Activated T-helper 1 cell treated with anti-CD3 and anti-CD28 coated beads, Interleukin-12 subunit alpha, Interleukin-12 subunit beta, Interleukin-2, Interleukin-4 antibody, amounts not matched to agents 30 ng/mL and 10 ng/mL and 1 ng/mL, durations not matched to agents 14 hours and 24 hours and 36 hours (primary cell): ENCODE measurements at places on chromosomes 3 and 15. TPM values are rescaled to one million over a fixed set of nuclear protein-coding genes. Genes with fewer than 3 reads are reported as not detected.

CCDC32 gene
- 28.4 and 36.9 TPM in 2 replicates for total RNA-seq

SLC24A5 gene
- total RNA-seq = not detected in 2 replicates

DNA sequence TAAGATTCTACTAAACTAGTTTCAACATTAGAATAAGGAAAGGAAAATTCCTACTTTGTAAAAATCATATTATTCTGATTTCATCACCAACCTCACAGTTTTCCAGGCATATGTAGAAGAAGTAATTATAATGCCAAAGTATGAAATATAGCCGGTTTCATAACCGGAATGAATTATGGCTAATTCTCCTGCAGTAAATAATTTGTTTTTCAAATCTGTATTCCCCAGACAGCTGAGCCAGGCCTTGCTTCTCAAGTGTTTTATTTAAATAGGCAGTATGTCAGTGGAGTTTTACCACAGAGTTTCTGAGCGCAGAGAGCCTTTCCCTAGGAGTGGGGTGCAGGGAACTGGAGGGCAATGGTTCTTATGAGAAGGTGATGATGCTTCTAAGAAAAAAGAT, 8.7 kb upstream of the CPA3 start:
- DNase-seq = no peak

DNA sequence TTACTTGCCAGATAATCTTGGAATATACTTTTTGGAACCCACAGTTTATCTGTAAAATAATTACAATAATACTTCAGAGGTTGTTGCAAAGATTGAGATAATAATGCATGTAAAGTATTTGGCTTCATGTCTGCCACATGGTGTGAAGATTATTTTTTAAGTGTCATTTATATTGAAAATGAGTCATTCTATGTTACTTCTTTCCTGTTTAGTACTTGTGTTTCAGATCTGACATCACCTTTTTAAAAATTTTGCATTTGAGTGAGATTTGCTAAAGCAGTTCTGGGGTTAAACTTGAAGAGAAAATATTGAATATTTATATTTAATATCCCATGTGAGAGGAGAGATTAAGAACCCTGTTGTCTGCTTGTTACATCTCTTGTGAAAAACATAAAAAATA, 31.2 kb downstream of the IQGAP1 start:
- DNase-seq = no peak

PLD1 gene
- 0.15 and 0.29 TPM in 2 replicates for total RNA-seq

GRCh38 chr3:58004973-58005372, 3.2 kb upstream of the FLNB start:
- DNase-seq = no peak

GRCh38 chr15:91698241-91698640, 155.3 kb upstream of the SLCO3A1 start:
- no peak for DNase-seq

GRCh38 chr3:168362156-168362555, 266.4 kb upstream of the GOLIM4 start:
- no peak for DNase-seq

DNA sequence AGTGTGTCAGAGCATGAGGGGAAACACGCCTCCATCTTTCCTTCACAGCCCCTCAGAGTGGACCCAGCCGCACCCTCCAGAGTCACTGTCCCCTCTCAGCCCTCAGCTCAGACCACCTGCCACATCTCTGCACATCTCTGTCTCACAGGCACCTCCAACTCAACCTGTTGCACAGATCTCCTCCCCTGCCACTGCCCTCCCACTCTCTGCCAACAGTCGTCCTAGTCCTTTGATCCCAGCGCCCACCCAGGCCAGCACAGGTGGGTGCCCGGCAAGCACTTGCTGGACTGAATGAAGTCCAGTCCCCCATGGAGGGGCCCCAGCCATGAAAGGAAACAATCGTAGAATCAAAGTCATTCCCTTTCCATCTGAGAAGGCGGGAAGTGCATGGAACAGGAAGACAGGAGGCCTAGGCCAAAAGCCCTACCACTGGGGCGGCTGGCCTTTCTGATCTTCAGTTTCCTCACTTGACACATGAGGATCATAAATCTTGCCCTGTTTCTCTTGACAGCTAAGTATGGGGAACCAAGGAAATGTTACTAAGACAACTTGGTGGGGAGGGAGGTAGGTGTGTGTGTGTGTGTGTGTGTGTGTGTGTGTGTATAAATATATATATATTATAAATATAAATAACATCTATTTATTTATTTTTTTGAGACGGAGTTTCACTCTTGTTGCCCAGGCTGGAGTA, 28.1 kb downstream of the HCN4 start:
- DNase-seq = no peak

SERPINI2 gene
- total RNA-seq = not detected in 2 replicates

ACKR2 gene
- total RNA-seq = 0.66 and 0.88 TPM in 2 replicates

DNA sequence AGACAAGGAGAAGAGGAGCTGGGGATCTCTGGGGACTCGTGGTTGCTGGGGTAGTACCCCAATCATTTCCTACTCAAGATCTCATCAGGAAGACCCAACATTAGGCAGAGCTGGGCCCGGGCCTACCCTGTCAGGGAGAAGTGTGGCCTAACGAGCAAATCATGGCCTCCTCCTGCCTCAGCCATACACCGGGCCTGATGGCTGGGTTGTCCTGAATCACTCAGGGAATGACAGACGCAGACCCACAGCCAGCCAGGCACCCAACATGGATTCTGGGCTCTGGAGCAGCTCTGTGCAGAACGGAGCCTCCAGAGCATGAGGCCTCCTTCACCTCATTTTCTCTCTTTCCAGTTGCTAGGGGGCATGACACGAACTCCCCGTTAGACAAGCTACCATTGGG, 19.7 kb downstream of the ITGA11 start:
- DNase-seq = no peak

DNA sequence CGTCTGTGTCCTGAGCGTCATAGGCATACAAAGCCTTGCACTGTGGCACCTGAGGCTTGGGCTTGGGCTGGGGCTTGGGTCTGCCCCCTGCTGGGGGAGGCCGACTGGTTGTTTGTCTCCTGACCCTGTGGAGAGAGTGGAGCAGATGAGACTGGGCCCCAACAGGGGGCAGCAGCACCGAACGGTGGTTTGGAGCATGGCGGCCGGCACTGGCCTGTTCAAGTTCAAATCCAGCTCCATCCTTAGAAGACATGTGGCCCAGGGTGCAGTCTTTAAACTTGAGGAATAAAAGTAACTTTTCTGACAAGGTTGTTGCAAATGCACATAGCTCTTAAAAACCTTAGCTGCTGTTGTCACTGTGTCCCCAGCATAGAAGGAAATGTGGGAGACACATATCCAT, 33.3 kb downstream of the CCNB2 start:
- peak; percentile 37 for DNase-seq

DNA sequence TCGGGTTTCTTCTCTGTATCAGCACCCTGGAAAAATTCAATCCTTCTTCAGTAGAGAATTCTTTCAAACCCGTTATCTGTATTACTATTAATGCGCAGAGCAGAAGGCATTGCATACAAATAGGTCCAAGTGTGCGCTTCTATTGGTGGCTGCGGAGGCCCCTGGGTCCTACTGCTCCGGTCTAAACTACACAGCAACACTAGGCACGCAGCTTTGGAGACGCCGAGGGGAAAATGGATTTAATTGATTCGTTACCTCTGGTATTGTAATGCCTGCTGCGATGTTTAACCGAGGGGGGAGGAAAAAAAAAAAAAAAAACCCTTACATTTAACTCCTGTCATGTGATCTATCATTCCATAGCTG, at the start of gene ROBO1:
ROBO1 (minus strand) TSS at position 94 of the 363 bp plus-strand sequence.
- DNase-seq = no peak

GRCh38 chr3:38980938-38981337, 70.8 kb downstream of the SCN11A start:
- DNase-seq = no peak

GRCh38 chr3:82262193-82262592, 500.7 kb upstream of the GBE1 start:
- DNase-seq = no peak

DNA sequence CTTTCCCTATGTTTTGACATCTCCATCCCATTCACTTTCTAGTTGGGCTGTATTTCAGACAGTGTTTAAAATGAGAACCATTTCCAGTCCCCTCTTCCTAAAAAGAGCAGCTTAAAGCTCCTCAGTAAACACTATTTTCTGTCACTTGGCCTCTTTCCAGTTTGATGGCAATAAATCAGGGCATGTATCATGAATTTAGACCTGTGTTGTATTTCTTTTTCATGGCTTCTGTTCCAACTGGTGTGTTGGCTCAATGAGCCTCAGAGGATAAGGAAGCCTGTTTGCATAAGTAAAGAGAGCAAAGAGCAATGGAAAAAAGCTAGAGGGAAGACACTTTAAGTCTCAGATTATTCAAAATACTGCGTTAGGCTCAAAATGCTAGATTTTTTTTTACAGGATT, 7.2 kb downstream of the CCDC80 start:
- no peak for DNase-seq

GRCh38 chr3:81485444-81485865, 276.0 kb downstream of the GBE1 start:
- no peak for DNase-seq

GRCh38 chr15:90201130-90201943, at the start of gene SEMA4B:
Gene SEMA4B, plus strand, starts transcription at chr15:90201330. Its CDS starts 249 bp downstream, at chr15:90201579.
- peak; percentile 75 for DNase-seq

- no peak for DNase-seq
Measured at GRCh38 chr3:59440285-59441028, 390.6 kb upstream of the CFAP20DC start.

DNA sequence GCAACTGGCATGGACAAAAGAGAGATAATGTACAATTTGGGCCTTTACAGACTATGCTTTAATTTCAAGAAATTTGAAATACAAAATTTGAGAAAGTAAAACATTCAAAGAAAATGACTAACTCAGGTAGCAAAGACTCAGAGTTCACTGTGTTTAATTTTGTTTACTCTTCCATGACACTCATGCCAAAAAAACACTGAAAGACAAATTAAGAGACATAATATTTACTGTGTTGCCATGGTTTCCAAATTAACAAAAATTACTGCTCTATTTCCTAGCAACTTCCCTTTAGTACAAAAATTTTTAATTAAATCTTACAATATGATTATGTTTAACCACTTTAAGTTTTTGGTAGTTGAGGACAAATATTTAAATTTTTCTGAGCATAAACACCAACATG, 29.6 kb downstream of the LRRFIP2 start:
- no peak for DNase-seq

DNA sequence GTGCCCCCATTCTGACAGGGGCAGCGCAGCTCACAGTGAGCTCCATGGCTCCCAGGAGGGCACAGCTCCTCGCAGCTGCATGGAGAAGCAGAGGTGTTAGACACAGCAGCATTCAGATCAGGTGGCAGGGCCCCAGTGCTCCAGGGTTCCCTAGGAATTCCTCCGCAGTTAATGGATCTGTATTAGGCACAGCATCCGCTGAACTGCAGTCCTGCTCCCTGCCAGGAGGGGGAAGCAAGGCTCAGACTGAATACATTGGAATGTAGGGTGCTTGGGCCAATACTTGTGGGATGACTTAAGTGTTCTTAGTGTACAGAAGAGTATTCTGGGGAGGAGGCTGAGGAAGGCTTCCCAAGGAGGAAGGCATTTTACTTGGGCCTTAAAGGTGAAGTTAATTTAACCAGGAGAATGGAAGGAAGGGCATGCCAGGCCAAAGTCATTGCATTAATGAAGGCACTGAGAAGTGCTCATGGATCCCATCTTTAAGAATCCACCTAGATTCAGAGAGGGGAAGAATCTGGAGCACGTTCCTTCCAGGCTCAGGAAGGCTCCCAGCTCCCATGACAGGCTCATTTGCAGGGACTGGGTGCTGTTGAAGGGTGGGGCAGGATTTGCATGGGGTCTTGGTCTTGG, 111.6 kb downstream of the RAB11A start:
- DNase-seq = peak; percentile 6

C3orf70 gene
- total RNA-seq = 0.10 TPM in 2 replicates

DNA sequence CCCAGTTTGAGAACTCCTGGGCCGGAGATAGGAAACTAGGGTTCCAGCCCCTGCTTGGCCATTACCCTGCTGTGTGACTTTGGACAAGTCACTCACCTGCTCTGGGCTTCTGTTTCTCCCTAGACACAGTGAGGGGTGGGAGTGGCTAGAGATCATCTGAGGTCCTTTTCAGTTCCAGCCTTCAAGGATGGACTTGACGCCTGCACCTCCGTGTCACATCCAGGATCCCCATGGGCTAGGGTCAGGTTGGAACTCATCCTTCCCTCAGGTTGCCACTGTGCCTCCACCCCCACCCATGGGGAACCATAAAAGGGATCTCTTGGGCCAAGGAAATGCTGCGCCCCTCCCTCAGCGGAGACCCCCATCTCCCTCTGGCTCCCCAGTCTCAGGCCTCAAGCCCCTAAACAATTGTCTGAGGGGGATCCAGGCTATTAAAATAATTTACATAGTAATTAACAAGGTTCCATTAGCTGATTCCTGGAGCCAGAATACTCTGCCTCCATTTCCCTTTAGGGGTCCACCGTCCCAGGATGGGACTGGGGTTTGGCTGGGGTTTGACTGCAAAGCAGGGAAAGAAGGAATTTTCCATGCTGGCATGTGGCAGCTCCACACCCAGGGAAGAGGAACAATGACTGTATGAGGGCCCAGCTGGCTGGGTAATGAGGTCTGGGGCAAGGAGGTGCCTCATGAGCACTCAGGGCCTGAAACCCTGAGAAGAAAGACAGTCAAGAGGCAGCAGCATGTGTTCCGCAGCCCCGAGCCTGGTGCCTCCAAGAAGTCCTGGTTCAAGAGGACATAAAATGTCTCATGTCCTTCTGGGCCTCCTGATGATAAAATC, 177.7 kb downstream of the SMAD6 start:
- no peak for DNase-seq

ECE2 gene
- not detected in 2 replicates for total RNA-seq

GOLGA8T gene
- 0.22 TPM in 1 of 2 replicates, not detected in the other for total RNA-seq

GRCh38 chr3:126342991-126343648, 14.1 kb downstream of the KLF15 start:
- no peak for DNase-seq
